Stomach (tissue), 19 donors: ENCODE measurements at places on chromosomes 7 and 10.

DNA sequence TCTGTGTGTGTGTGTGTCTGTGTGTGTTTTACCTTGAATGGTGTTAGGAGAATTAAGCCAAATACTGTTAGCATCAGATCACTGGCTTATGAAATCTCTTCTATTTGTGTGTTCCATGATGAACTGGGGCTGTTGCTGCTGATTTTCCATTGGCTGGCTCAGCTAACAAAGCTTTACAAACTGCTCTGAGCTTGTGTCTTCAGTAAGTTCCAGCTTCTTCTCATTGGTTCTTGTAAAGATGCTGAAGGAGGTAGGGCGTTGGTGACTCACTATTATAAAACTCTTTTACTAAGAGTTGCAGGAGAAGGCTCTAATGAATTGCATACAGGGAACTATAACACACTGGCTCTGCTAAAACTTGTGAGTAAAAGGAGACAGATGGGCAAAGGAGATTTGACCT lies 136.4 kb upstream of the PRKCQ start:
- DNase-seq: peak; percentile 20

GRCh38 chr10:110858297-110858934 lies 13.3 kb upstream of the PDCD4 start:
- DNase-seq: no peak

DNA sequence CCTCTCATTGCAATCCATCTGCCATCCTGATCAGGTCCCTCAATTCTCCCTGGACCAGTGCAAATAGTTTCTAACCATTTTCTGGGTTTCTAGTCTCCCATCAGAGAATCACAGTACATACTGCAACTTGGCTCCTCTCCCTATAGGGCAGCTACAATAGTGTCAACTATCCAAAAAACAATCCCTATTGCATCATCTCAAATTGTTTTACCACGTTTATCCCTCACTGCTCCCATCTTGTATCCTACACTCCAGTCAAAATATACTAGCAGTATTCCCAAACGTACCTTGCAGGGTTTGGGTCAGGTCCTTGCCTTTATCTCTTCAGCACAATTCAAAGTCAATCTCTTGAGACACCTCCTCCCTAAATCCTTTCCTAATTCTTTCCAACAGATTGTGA lies 23.6 kb downstream of the ASB15 start:
- no peak for DNase-seq

- DNase-seq: no peak
These were observed 69.4 kb downstream of the CCSER2 start for GRCh38 chr10:84397735-84398144.

- no peak for DNase-seq
These were observed 24.8 kb upstream of the PNLIPRP3 start for GRCh38 chr10:116402858-116403257.

GRCh38 chr7:44292876-44293560 lies 32.4 kb downstream of the CAMK2B start:
- no peak for DNase-seq
